ENCODE measurements at places on chromosomes 2 and 18.

GRCh38 chr2:174610243-174610995, 12.8 kb upstream of the WIPF1 start:
- DNase-seq: no peak

DNA sequence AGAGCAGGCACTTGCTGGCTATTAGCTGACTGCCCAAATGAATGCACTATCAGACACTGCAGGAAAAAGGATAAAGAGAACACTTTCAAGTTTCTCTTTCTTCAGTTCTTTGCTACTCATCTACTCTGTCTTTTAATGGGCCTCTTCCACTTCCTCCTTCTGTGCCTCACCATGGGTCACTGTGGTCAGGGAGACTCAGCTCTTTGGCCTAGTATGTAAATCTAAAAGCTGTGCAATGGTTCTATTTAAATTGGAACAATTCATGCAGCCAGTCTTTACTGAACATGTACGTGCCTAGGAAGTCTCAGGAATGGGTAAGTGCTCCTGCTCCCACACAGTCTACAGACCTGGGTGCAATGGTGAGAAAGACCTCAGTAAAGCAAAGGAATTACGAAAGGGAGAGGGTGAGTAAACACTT, 79.1 kb upstream of the DNMT3A start:
- DNase-seq: no peak

GRCh38 chr2:70785137-70785911, 5.1 kb downstream of the FIGLA start:
- no peak for DNase-seq

DNA sequence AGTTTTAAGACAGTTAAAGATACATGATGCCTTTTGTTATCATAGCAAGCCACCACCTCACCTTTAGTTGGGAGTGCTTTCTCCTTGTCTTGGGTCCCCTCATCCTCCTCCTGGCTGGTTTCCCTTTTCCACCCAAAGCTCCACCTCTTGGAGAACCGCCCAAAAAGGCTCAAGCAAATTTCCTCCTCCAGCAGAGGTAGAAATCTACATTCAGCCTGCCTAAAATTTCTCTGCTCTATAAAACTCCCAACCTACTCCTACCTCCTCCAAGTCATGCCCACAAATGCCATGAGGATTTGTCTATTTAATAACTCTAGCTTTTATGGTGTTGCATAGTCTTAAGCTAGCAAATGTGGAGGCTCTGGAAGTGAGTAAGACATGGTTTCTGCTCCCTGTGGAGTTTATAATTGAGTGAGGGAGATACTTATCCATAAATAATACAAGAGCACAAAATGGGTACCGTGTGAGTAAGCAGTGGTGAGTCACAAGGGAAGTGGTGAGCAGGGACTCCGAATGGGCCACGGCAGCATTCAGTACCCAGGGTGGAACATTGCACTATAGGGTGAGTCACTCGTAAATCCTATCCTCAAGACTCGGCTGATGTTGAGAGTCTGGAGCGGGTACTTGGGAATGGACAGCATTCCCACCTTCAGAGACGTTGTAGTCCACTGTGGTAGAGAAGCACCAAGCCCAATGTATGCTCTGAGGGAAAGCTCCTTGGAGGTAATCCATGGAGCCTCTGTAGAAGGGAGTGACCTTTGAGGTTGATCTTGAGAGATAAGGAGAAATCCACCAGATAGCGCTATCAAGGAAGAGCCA, 146.3 kb downstream of the RTN4 start:
- peak; percentile 79 for DNase-seq

DNA sequence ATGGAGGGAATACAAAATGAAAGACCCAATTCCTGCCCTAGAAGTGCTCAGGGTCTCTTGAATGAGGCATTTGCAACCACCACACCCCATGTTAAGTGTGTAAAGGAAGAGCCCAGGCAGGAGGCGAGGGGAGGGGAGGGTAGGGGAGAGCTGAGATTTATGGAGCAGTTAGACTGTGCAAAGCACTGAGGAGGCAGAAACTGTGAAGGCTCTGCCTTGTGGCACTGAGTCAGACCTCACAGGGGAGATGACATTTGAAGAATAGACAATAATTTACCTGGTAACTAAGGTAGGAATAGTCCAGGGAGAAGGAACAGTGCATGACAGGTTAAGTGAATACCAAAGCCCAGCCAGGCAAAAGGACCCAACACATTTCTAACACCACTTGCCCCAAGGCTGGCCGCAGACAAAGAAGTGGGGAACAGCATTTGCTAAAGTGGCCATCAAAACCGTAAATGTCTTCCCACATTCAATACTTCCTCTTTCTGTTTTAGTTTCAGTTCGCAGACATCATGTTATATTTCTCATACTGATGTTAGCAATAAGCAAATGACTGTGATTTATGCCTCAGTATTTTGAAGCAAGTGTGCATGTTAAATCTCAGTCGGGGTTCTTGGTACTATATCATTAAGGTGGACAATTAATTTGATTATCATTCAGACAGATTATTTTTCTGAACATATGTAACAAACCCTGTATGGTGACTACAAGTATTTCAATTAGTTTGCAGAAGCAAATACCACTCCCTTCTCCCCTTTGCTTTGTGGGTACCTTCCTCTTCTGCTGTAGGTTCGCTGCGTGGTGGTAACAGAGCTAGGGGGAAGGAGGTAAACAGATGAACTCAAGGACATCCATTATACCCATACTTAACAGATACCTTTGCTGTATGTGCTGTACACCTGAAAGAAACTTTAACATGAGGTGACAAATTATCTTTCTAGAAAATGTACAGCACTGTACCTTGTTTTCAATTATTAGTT, 27.5 kb downstream of the CDH20 start:
- DNase-seq: peak; percentile 4
